Activated naive CD4-positive, alpha-beta T cell treated with anti-CD3 and anti-CD28 coated beads, Interleukin-2, amount 10 ng/mL, durations not matched to agents 5 hours and 36 hours (primary cell): ENCODE measurements at places on chromosomes 1 and 21. TPM values are rescaled to one million over a fixed set of nuclear protein-coding genes. Genes with fewer than 3 reads are reported as not detected.

HLX gene
- total RNA-seq = not detected

C1orf210 gene
- total RNA-seq = not detected

S100A12 gene
- not detected for total RNA-seq

RNU1-1 gene
- total RNA-seq = 2,872 TPM

ATP1B1 gene
- 3.1 TPM for total RNA-seq

RAB42 gene
- not detected for total RNA-seq

PAPPA2 gene
- total RNA-seq = not detected

GTF2B gene
- total RNA-seq = 39.8 TPM

ANKRD35 gene
- total RNA-seq = not detected

LRRN2 gene
- not detected for total RNA-seq

HAO2 gene
- total RNA-seq = not detected

KRTAP19-1 gene
- total RNA-seq = not detected

FMO1 gene
- not detected for total RNA-seq

GRIK3 gene
- not detected for total RNA-seq

PLPPR4 gene
- total RNA-seq = not detected
